ENCODE measurements at places on chromosomes 3 and 15. TPM values are rescaled to one million over a fixed set of nuclear protein-coding genes. Genes with fewer than 3 reads are reported as not detected.

- DNase-seq: peak; percentile 55
Measured at GRCh38 chr15:98647026-98647773, 1.1 kb upstream of the IGF1R start.

- DNase-seq: no peak
Measured at GRCh38 chr15:32670623-32671022, 29.1 kb downstream of the SCG5 start.

DNA sequence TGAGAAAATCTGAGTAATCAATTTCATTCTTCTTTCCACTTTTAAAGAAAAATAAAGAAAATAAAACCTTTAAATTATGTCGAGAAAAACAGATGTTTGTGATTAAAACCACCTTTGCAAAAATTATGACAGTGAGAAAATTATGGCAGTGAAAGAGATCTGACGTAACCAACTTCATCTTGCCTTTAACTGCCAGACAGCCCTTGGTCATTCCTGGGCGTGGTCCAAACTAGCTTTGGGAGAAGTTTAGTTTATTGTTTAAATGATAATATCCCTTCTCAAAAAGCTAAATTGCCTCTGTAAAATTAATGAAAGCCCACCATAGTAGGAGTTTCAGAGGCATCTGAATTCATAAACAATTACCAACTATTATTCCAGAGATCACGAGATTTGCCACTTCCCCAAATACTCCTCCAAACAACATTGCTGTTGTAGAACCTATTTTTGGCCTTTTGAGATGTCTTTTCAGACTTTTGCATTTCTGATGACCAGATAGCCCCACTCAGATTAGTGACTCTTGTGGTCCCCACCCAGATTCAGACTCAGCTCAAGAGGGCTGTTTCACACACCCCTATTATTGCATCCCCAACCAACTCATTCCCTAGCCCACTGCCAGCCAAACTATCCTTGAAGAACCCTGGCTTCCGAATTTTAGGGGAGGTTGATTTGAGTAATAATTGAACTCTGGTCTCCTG lies 664.4 kb upstream of the CBLB start:
- no peak for DNase-seq

- no peak for DNase-seq
Measured at GRCh38 chr3:64551697-64552096, 136.1 kb downstream of the ADAMTS9 start.

GRCh38 chr15:98609144-98609852 lies 39.0 kb upstream of the IGF1R start:
- peak; percentile 50 for DNase-seq

Gene TMOD2
- total RNA-seq: 2.7 TPM

Gene B3GALNT1
- total RNA-seq: 10.8 TPM

Gene HRG
- not detected for total RNA-seq

Data from cardiac muscle cell (in vitro differentiated cells and primary cell).